Astrocyte (in vitro differentiated cells and primary cell): ENCODE measurements at places on chromosomes 11 and 22. TPM values are rescaled to one million over a fixed set of nuclear protein-coding genes. Genes with fewer than 3 reads are reported as not detected.

GRCh38 chr22:42632096-42632495, 8.3 kb downstream of the ATP5MGL start:
- no peak for DNase-seq

GRCh38 chr11:19258641-19259230, 18.0 kb upstream of the E2F8 start:
- DNase-seq = no peak

GRCh38 chr11:112858289-112859023, 102.8 kb upstream of the NCAM1 start:
- DNase-seq = no peak

The MUC5B gene
- not detected in 2 replicates for total RNA-seq

DNA sequence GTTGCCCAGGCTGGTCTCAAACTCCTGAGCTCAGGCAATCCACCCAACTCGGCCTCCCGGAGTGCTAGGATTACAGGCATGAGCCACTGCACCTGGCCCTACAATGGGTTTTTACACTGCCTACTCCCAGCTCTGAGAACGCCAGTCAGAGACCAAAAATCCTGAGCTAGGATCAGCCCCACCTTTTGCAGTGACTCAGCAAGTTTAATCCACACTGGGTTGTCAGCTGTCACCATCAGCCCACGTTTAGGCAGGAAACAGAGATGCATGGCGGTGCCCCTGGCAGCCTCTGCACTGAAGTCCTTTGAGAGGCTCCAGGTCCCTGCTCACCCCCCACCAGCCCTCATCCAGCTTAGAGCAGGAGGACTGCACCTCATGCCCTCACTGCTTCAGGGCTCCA, 117.6 kb downstream of the ARHGAP8 start:
- peak; percentile 52 for DNase-seq
